ENCODE measurements at places on chromosomes 5 and 9.

DNA sequence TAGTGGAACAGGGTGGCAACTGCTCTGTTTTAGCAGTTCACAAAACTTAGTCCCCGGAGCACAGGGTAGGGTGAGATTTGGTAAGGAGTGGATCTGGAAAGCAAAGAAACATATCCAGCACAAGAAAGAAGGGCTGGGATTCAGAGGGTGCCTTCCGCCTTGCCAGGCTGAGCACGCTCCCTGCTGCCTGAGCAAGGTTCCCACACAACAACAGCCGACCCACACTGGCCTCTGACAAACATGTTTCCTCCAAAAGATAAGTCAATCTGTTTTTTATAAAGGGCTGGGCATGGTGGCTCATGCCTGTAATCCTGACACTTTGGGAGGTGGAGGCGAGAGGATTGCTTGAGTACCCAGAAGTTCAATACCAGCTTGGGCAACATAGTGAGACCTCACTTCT, 45.8 kb downstream of the RAB3C start:
- no peak for DNase-seq

- DNase-seq: peak; percentile 53
Measured at GRCh38 chr5:55241746-55242145, 8.3 kb upstream of the CCNO start.

DNA sequence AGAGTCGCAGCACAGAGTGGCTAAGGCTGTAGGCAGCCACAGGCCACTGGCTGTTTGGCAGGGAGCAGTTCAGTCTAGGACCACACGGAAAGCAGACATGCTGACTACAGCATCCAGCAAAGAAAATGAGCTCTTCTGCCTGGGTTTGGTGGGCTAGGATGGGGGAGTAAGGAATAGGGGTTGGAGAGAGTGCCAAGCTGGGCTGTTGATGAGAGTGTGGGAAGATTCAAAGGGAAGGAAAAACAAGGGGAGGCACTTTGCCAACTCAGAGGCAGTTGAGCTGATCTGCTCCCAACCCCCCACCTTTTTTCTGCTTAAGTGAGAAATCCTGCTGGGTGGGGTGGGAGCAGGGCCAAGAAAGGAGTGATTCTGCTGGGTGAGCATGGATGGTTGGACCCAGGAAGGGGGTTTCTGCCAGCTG, 35.9 kb downstream of the SVEP1 start:
- DNase-seq: peak; percentile 85

DNA sequence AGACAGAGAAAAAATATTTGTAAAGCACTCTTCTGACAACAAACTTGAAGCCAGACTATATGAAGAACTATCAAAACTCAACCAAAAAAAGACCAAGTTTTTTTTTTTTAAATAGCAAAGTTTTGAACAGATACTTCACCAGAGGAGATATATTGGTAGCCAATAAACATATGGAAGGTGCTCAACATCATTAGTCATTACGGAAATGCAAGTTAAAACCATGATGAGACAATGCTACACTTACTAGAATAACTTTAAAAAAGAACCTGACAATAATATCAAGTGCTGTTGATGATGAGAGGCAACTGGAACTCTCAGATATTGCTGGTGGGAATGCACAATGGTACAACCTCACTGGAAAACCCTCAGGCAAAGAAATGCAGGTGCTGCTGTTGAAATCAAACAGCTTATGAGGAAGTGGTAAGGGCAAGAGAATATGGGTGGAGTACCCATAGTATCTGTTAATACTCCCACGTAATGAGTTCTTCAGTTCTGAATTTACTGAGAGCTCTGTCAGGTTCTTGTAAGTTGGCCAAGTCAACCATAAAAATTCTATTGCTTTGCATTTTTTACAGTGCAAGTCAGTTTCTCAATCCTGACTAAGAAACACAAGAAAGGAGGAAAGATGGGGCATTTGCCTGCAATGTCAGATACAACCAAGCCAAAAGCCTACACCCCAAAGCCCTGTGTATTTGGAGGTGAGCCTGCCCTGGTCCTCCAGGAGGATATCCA, 87.3 kb upstream of the GNAQ start:
- DNase-seq: no peak

DNA sequence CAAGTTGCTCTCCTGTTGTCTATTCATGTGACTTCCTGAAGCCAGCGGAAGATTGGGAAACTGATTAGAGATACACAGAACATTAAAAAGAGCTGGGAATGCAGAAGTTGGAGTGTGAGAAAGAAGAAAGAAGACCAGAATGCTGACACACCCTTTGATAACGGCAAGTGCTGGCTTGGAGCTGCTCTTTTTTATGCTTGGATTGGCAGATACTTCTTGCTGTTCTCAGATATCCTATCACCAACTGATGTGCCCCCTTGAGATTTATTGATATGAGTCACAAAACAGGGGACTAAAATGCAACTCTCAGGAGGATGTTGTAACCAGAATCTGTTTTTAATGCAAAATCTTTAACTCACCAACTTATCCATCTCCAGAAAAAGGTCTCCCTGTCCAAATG, 56.0 kb upstream of the ASTN2 start:
- no peak for DNase-seq

- DNase-seq: no peak
Measured at GRCh38 chr5:150108711-150109514, 22.6 kb upstream of the CSF1R start.

DNA sequence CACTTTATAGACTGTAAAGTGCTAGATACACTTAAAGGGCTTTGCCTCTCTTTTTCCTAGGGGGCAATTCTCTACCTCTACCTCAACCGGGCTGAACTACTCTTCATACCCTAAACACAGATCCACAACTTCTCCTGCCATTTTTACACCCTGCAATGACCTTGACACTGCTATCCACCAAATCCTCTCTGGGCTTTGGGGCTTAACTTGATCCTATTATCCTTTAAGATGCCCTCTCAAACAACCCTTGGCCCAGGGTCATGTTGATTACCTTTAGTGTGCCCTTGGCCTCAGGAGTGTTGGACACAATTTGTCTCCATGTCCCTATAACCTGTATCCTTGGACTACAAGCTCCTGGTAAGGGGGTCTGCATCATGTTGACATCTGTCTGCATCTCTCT, 19.5 kb downstream of the ANXA6 start:
- DNase-seq: no peak

Data from NCI-H1105 treated with DMSO at 0.1 percent for 48 hours (cell line).